NCI-H1105 (cell line): ENCODE measurements at places on chromosomes 11 and 22.

GRCh38 chr11:119436711-119437110, 13.7 kb upstream of the THY1 start:
- DNase-seq: no peak

DNA sequence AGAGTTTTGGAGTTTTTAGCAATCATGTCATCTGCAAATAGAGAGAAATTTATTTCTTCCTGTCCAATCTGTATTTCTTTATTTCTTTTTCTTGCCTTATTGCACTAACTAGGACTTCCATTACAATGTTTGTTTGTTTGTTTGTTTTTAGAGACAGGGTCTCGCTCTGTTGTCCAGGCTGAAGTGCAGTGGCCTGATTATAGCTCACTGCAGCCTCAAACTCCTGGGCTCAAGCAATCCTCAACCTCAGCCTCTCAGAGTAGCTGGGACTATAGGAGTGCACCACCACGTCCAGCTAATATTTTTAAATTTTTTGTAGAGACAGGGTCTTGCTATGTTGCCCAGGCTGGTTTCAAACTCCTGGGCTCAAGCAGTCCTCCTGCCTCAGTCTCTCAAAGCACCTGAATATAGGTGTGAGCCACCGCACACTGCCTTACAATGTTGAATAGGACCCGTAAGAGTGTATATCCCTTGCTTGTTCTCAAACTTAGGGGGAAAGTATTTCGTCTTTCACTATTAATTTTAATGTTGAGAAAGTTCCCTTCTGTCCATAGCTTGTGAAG, 29.6 kb upstream of the MAPK1 start:
- no peak for DNase-seq

GRCh38 chr11:34512840-34513681, 533 bp downstream of the ELF5 start:
- no peak for DNase-seq

- no peak for DNase-seq
Measured at GRCh38 chr11:78694152-78694551, 119.5 kb upstream of the NARS2 start.

GRCh38 chr22:29470159-29470855, 9.7 kb upstream of the NEFH start:
- DNase-seq: peak; percentile 63

GRCh38 chr11:103737037-103737622, 299.3 kb upstream of the DDI1 start:
- no peak for DNase-seq

GRCh38 chr11:35007277-35007676, 90.9 kb downstream of the PDHX start:
- DNase-seq: no peak

DNA sequence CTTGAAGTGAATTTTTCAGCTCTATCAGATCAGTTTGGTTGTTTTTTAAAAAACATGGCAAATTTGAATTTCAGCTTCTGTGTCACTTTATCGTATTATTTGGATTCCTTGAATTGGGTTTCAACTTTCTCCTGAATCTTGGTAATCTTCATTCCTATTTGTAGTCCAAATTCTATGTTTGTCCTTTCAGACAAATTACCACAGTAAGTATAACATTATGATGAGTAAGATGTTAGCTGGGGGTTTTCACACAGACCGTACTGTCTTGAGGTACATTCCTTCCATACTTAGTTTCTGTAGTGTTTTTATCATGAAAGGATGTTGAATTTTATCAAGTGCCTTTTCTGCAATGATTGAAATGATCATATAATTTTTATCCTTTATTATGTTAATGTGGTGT, 28.0 kb downstream of the OR5B17 start:
- DNase-seq: no peak

- DNase-seq: no peak
Measured at GRCh38 chr11:92642177-92642931, 327.1 kb upstream of the MTNR1B start.
